Activated CD4-positive, alpha-beta T cell treated with anti-CD3 and anti-CD28 coated beads, Interleukin-2, amount 50 U/mL, for 4 hours (primary cell): ENCODE measurements at places on chromosomes 2 and 18.
A peak's percentile ranks its signal among the peaks of the same experiment; 100 is the strongest.

- DNase-seq: no peak
Measured at GRCh38 chr2:795531-796041, 118.4 kb upstream of the TMEM18 start.

DNA sequence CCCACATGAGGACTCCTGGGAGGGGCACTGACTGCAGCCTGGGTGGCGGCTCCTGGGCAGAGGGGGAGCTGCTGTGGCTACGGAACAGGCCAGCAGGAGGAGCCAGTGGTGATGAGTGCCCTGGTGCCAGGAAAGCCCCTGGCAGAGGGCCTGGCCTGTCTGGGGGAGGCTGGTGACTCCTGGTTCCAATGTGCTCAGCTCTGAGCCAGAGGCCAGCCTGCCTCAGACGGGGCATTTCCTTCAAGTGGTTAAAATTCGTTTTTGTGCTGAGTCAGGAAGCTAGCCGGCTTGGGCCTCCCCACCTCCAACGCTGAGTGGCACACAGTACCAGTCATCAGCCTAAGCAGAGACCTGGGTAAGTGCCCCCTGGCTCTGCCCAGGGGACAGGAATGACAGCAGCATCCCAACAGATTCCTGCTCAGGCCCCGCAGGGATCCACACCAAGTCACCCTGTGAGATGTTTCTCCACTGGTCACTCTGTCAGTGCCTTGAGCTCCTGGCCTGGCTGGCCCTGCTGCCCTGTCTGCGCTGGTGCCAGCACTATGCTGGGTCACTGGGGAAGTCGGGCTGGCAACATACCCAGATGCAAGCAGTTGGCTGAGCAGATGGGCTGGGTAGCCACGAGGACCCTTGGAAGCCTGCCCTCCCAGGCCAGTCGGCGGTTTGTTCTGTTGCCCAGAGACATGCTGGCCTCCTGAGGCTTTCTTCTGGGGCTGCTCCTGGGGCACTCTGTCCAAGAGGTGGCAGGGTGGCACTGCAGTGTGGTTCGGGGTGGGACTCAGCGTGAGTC lies 7.1 kb upstream of the KLF11 start:
- DNase-seq: peak; percentile 24

GRCh38 chr2:191048073-191048472 lies 34.1 kb upstream of the STAT1 start:
- no peak for DNase-seq

DNA sequence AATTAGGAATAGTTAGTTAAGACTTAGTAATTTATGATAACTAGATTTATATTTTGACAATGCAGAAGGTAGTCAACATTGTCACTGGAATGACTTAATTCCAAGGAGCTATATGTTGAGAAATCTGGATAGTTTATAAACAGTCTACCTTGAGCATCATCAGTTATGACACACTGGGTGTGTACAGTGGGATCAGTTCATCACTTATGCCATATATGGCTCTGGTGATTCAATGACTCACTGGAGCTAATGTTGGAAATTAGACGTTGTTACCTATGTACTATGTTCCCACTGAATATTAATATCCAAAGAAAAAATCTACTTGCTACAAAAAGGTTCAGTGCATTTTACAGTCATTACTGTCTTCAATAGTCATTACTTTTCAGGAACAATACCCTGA lies 34.0 kb upstream of the ITPRID2 start:
- no peak for DNase-seq

GRCh38 chr2:85537600-85538506 lies 1.1 kb upstream of the MAT2A start:
- peak; percentile 20 for DNase-seq

DNA sequence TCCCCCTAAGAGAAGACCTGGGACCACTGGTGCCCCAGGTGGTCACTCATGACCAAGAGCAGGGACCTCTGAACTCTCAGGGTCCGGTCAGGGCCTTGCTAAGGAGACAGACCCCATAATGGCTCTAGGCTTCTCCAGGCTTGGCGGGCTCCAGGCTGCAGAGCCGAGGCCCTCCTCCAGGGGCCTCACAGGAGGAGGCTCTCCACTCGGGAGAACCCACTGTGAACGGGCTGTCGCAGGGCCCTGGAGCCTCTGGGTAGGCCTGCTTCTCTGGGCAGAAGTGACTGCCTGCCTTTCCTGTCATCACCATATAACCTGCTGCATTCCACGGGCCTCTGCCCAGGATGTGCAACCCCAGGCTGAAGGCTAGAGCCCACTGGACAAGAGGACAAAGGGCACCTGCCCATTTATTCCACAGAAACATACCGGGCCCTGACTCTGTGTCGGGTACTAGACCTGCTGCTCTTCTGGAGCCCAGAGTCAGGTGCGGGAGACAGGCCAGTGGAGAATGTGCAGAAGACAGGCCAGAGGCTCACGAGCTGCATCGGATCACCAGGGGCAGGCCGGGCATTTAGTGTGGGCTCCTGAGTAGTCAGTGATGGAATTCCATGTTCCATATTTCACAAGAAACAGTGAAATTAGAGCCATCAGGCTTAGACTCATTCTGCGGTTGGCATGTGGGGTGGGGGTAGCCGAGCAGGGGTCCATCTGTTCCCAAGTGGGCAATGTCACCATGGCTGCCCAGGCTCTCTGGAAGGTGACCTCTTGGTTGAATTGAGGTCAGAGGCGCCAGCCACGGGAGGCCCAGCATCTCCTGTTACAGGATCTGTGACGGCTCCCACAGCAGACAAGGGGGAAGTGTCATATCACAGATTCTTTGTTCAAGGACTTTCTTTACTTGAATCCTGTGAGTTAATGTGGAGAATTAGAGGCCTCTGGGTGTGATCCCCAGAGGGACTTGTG lies 220.8 kb downstream of the SH3RF3 start:
- no peak for DNase-seq

GRCh38 chr2:69985216-69985615 lies 23.8 kb upstream of the ASPRV1 start:
- no peak for DNase-seq

DNA sequence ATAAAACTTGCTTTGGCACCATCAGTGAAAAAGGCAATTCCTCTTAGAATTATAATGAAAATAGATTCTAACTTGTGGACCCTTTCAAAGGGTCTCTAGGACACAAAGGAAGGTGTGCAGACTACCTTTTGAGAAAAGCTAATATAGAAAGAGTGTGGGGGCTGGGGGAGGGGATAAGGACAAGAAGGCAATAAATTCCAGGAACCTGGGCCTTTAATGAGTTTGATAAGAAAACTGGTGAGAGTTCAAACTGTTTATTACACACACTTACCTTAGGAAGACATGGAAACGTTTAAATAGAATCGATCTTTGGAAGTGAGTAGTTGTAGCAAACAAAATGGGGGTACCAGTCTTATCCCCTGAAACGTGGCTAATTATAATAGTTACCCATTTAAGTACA lies 39.6 kb upstream of the PGAP1 start:
- no peak for DNase-seq

- no peak for DNase-seq
Measured at GRCh38 chr2:196586511-196586991, 53.0 kb upstream of the CCDC150 start.

DNA sequence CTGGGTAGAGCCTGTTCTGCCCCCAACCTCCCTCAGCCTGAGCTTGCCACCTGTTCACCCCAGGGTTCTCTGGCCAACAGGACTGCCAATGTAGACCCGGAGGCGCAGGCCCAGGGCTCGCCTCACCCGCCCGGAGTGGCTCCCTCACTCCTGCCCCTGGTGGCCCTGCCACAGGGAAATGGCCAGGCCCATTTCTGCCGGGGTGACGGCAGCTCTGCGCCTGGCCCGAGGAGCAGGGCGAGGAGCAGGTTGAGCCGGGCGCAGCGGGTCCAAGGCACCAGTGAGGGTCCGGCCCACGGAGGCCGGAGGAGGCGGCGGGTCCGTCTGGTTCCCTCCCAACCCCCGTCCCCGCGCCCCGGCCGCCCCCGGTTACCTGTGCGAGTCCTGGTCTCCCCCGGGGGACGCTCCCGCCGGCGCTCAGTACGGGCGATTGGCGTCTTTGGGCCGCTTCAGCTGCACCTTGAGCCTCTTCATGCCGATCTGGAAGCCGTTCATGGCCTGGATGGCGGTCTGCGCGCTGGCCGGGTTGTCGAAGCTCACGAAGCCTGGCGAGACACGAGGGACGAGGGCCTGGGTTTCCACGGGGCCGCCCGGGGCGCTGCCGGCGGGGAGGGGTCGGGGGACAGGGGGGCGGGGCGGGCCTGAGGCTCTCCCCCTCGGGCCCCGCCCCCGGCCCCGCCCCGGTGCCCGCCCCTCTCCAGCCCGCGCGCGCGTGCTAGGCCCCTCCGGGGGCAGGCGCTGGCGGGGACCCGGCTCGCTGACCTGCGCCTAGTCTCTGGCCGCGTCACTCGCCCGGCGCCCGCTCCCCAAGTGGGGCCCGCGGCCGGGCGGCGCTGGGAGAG lies 312.0 kb downstream of the CELF4 start:
- no peak for DNase-seq

GRCh38 chr2:156562124-156562523 lies 125.9 kb downstream of the GPD2 start:
- DNase-seq: no peak

DNA sequence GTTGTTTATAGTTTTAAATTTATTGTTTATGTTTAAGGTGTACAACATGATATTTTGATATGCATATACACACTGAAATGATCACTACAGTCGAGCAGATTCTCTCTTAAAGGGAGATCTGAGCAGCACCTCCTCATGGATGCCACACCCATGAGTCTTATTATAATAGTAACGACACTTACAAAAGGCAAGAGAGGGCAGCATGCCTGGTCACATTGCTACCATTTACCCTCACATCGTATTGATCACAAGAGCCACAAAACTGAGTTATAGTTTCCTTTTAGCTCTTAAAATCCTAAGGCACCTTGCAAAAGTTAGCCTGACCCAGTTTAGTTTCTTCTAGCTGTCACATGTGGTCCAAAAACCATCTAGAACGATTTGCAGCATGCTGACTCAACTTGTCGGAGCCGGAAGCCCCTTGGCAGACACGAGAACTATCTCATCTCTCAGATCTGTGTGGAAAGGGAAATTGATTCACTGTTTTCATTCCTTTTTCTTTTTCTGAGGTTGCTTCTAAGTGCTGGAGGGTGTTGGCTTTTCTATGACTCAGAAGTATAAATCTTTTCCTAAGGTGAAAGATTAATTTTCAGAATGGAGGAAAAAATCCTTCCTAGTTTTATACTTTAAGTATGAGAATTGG lies 85.3 kb downstream of the CDC42EP3 start:
- peak; percentile 68 for DNase-seq

- DNase-seq: no peak
Measured at GRCh38 chr2:74746480-74746879, 87.4 kb upstream of the HK2 start.

DNA sequence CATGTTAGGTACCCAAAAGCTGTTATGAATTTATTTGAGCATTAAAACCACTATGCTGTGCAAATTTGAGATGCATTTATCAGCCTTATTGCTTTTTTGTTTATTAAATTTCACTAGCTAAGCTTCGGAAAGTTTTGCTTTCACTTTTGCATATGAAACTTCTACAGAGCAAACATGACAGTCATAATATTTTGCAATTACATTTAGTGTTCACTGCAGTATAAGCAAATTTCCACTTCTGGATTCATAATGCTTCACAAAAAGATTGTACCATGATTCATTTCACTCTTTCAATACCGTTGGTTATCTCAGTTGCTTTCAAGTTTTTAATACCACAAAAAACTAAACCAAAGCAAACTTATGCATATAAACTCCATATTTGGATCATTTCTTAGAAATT lies 228.7 kb upstream of the SLC8A1 start:
- no peak for DNase-seq

DNA sequence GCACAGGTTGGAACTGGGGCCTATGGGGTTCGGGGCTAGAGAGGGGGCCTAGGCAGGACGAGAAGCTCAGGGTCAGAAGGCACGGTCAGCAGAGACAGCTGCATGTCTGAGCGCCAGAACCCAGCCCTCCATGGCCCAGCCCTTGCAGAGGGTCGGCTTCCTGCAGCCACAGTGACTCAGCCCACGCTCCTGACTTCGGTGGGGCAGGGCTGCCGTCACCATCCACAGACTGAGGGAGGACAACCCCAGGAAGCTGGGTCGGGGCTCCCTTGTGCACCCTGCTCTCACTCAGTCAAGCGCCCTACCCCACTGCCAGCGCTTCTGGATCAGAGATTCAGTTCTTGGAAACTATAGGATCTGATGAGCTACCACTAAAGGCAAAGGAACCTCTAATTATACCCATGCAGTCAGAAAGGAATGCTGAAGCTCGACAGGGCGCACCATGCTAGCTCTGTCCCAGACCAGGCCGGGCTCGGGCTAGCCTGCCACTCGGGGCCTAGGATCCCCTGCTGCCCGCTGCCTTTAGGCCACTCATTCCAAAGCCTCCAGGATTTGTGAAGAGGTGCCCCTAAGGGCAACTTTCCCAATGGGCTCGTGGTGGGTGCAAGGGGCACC lies 3.0 kb downstream of the ACTR1B start:
- DNase-seq: no peak

DNA sequence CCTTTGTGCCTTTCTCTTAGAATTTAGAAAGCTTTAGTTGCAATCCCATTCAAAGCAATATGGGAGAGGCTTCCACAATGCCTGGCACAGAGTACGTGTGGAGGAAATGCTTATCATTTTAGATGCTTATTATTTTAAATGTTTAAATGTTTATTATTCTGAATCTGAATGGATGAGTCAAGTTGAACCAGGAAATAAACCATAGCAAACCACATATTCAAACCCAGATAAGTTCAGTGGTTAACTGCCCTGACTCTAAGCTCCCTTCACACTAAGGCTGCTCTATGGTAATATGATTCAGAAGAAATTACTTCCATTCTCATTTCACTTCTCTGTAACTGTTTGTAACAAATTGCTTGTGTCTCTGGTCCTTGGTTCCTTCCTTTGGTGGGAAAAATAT lies 5.2 kb upstream of the PPP4R1 start:
- DNase-seq: no peak

GRCh38 chr18:10458691-10459090 lies 4.3 kb downstream of the APCDD1 start:
- DNase-seq: no peak

- DNase-seq: no peak
Measured at GRCh38 chr2:241551998-241552737, 6.4 kb upstream of the BOK start.

- no peak for DNase-seq
Measured at GRCh38 chr18:69658103-69658502, 257.4 kb downstream of the DOK6 start.

GRCh38 chr2:34229998-34230397 lies 630.9 kb upstream of the FAM98A start:
- DNase-seq: no peak

DNA sequence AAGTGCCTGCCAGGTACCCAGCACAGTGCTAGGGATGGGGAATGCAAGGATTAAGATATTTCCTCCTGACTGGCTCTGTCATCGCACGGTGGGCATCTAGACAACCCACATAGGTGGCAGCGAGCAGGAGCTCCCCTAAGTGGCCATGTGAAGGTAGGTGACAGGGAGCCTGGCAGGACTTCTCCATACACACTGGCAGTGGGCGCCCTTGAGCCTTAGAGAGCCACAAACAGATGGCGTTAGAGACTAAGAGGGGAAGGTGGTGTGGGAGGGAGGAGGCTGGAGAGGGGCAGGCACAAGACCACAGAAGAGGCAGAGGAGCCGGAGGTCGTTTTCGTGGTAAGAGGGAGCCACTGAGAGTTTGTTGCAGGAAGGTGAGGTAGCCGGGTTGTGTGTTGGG lies 15.2 kb downstream of the PRELID3A start:
- DNase-seq: no peak
